Adrenal gland (tissue), 19 donors: ENCODE measurements at places on chromosomes 2 and 18.
A peak's percentile ranks its signal among the peaks of the same experiment; 100 is the strongest.

DNA sequence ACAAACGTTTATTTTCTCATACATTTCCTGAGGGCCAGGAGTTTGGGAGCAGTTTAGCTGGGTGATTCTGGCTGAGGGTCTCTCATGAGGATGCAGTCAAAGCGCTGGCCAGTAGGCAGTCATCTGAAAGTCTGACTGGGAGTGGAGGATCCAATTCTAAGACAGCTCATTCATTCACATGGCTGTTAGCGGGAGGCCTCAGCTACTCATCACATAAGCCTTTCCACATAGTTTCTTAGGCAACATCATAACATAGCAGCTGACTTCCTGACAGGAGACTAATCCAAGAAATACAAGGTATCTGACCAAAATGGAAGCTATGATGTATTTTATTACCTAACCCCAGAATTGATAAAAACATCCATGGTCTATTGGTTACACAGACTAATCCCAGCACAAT is 2.9 kb upstream of the MRPL44 start:
- no peak for DNase-seq

DNA sequence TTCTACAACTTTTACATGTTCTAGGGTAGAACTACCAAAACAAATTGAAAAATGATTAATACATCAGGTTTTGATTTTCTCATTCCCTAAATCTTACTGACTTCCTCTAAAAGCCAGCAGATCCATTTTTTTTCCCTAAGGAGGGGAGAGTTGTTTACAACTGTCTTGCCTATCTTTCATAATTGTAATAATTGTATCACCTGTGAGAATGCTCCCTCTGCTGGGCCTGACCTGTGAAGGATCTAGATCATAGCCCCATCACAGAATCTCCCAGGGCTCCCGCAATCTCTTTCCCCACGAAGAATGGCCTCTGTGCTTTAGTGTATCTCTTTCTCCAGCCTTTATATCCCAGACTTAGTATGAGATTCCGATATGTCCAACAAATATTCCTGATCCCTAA is 9.1 kb downstream of the LOXL3 start:
- no peak for DNase-seq

- DNase-seq = no peak
These were observed 179.9 kb upstream of the FN1 start for GRCh38 chr2:215615803-215616174.

- DNase-seq = no peak
These were observed 670.3 kb upstream of the HS6ST1 start for GRCh38 chr2:128988967-128989366.

GRCh38 chr2:132651115-132652045 is 18.6 kb downstream of the LYPD1 start:
- no peak for DNase-seq

- DNase-seq = no peak
These were observed 698.1 kb upstream of the NXPH2 start for GRCh38 chr2:139478165-139478914.

DNA sequence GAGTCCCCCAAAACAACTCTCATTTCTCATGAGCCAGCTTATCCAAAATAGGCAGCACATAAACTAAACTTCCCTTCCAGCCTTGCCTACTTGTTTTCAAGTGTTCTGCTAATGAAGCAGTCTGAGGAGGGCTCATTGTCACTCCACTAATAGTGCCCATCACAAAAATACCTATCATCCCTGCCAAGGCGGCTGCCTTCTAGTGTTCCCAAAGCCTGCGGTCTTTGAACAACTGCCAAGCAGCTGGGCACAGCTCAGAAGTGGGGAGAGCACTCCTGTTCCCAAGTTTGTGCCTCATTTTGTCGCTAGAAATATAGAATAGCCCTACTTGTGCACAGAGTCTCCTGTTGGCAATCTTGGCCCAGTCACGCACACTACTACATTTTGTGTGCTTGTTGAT is 50.3 kb downstream of the DTNA start:
- no peak for DNase-seq

DNA sequence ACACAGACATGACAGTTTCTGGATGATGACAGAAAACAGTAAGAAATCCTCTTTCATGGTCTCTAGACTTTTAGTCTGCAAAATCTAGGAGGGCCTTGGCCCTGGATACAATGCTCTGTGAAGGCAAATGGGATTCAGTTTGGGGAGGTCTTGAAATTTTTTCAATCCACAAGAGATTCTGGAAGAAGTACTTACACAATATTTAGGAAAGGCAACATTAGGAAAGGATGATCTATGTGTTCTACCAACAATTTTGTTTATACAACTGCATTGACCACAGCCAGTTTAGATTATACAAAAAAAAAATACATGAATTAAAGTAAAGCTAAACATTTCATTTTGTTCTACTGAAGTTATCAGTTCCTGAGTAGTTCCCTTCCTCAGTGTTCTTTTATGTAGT is 208.0 kb downstream of the SRBD1 start:
- no peak for DNase-seq

- DNase-seq = no peak
These were observed 206.8 kb upstream of the ERBB4 start for GRCh38 chr2:212745359-212745758.

DNA sequence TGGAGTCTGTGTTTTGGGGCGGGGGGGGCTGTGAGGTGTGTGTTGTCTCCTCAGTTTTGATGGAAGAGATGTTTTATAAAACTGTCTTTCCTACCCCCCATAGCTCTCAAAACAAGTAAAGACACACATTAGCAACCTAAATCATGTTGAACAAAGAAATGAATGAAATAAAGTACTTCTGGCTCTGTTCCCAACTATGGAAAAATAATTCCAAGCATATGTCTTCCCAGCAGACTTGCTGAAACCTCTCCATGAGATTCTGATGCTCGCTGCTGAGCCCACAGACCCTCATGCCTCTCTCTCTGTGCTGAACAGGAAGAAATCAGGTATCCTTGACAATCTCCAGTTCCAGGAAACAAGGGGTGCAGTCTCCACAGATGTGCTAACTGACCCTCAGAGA is 226.7 kb upstream of the KLHL29 start:
- no peak for DNase-seq

GRCh38 chr2:189865826-189866225 is 81.6 kb downstream of the PMS1 start:
- no peak for DNase-seq

- no peak for DNase-seq
These were observed 104.4 kb upstream of the TWIST2 start for GRCh38 chr2:238743243-238744065.

GRCh38 chr2:45612731-45613130 is 1.7 kb upstream of the SRBD1 start:
- DNase-seq = no peak

GRCh38 chr18:8299054-8299980 is 309.9 kb upstream of the RAB12 start:
- DNase-seq = no peak

DNA sequence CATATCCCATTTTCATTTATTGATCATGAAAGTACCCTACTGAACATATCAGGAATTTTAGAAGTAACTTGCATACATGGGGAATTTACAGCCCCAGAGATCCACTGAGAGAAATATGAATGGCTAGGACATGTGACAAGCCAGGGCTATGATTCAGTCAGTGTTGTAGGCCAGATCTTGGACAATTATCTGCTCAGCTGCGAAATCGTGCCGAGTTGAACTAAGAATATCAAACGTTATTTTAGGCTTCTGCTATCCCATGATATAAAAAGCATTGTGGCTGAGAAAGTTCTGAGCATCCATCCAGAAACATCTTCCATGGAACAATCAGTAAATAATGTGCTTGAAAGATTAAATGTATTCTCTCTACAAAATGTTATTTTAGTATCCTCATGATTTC is 85.7 kb upstream of the UNC80 start:
- no peak for DNase-seq

- no peak for DNase-seq
These were observed 94.2 kb upstream of the RAB27B start for GRCh38 chr18:54734059-54734458.

GRCh38 chr2:152445791-152446201 is 110.8 kb downstream of the FMNL2 start:
- DNase-seq = peak; percentile 71

DNA sequence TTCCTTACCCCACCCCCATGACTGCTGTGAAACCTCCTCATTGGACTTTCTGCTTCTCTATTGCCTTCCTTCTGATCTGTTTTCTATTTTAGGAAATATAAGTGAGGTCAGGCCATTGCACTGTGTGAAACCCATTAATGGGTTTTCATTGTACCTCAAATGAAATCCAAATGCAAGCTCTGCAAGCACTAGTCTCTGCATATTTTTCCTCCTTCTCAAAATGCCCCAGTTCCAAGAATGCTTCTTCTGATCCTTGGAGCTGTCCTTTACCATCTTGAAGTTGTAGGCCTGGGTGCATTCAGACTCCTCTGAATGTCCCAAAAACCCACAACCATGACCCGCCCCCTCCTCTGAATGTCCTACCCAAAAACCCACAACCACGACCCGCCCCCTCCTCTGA is 8.2 kb downstream of the IL1A start:
- no peak for DNase-seq

- DNase-seq = no peak
These were observed 110.5 kb upstream of the AGAP1 start for GRCh38 chr2:235383272-235383843.

DNA sequence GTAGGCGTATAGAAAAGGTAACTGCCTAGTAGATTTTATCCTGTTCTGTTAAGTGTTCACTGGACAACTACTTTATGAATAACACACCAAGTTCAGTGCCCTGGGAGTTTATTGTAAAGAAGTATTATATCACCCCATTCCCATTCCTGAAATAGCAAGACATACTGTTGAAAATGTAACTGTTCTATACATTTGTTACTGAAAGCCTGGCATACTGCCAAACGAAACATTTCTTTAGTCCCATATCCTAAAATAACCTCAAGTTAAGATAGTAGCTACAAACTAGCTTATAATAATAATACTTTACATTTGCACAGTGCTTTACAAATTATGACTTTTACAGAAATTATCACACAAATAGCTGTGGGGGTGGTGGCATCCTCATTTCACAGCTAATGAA is 25.1 kb downstream of the SPDYA start:
- DNase-seq = no peak

DNA sequence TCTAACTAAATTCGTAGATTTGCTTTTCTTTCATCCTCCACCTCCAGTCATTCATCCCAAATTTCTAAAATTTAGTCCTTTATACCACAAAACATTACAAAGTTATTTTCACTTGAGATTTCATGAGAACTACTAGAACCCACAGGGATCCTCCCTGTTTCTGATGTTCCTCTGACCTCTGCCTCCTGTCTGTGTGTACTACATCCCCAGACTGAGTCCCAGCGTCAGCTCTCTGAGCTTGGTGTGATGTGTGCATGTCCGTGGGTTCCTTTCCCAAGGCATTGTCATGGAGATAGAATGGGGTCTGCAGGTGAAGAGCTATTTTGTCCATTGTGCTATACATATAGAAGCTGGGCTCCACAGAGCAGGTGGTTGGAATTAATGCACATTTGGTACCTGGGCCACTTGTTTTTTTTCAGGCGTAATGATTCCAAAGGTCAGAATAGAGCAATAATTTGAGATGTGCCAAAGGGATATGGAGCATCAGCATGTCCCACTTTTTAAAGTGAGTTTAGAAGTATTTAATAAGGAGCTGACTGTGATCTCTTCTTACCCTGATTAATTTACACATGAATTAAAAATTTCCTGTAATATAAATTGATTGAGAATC is 151.2 kb upstream of the BOD1L2 start:
- no peak for DNase-seq

DNA sequence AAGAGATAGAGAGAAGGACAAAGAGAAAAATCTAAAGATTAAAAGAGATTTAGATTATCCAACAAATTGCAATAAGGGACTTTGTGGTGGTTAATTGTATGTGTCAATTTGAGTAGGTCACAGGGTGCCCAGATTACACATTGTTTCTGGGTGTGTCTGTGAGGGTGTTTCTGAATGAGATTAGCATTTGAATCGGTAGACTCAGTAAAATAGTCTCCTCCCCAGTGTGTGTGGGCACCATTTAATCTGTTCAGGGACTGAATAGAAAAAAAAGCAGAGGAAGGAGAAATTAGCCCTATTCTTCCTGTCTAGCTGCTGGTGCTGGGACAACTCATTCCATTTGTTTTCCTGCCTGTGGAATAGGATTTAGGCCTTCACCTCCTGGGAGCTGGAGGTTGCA is 339.8 kb upstream of the EPHA4 start:
- no peak for DNase-seq
